Ovary (tissue), 10 donors: ENCODE measurements at places on chromosomes 2 and 18. TPM values are rescaled to one million over a fixed set of nuclear protein-coding genes. Genes with fewer than 3 reads are reported as not detected.

The NAT8 gene
- polyA plus RNA-seq: 0.64 TPM

The SCTR gene
- 0.27 TPM for polyA plus RNA-seq

The ANKRD53 gene
- 2.2 TPM for polyA plus RNA-seq

DNA sequence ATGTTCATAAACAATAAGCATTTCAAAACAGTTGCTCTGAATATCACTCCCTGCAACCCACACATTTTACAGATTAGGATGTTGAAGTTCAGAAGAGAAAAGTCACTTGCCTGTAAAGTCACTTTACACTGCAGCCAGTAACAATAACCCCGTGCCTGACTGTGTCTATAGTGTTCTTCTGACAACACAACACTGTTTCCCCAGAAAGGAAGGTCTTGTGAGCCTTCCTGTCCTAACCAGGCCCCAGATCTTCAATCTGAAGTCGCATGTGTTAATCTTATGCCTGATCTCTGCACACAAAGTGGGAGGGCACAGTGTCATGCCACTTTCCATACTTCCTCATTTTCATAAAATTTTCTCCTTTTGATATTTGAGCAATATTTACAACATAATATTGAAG, 120.2 kb downstream of the FEZ2 start:
- no peaks in the 10 kb centered on the region for H3K27me3 ChIP-seq
- H3K36me3 ChIP-seq: no peaks in the 10 kb centered on the region
- H3K27ac ChIP-seq: no peak overlapping the region
- H3K4me3 ChIP-seq: no peak overlapping the region
- H3K4me1 ChIP-seq: peaks cover 1% of the 10 kb centered on the region

GRCh38 chr2:176175709-176176607, 12.5 kb upstream of the HOXD1 start:
- H3K36me3 ChIP-seq: no peaks in the 10 kb centered on the region
- peak overlapping the region; percentile 82 for H3K27ac ChIP-seq
- H3K4me3 ChIP-seq: no peak overlapping the region
- H3K4me1 ChIP-seq: peaks cover 3% of the 10 kb centered on the region
- H3K27me3 ChIP-seq: no peaks in the 10 kb centered on the region

The EXOC6B gene
- polyA plus RNA-seq: 11.9 TPM

The POTEC gene
- not detected for polyA plus RNA-seq

DNA sequence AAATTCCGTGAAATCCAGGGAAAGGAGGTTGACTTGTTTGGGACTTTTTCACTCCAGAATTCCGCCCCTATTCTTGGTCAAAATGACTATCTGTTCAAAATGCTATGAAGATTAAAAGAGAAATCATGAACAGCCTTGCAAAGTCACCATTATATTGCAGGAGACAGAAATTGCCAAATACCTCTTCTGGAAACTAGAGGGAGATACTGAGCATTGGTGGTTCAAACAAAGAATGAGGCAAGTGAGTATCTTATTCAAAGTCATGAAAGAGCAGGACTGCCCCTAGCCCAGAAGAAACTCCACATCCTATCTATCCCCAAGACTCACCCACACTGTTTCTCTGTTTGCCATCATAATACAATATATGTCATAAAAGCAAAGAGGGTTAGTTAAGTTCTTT, 862.3 kb upstream of the POU3F3 start:
- H3K36me3 ChIP-seq: no peaks in the 10 kb centered on the region
- no peaks in the 10 kb centered on the region for H3K4me1 ChIP-seq

DNA sequence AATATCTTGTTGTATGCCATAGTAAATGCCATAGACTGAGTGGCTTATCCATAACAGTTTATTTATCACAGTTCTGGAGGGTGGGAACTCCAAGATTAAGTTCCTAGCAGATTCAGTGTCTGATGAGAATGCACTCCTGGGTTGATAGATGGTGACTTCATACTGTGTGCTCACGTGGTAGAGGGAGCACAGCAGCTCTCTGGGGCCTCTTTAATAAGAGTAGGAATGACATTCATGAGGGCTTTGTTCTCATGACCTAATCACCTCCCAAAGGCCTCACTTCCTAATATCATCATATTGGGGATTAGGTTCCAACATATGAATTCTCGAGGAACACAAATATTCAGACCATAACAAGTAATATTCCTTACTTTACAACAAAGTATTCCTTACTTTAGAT, 98.1 kb upstream of the SH3BP4 start:
- no peak overlapping the region for H3K27ac ChIP-seq
- H3K36me3 ChIP-seq: no peaks in the 10 kb centered on the region
- H3K4me1 ChIP-seq: no peaks in the 10 kb centered on the region
- no peaks in the 10 kb centered on the region for H3K27me3 ChIP-seq

The ABHD1 gene
- polyA plus RNA-seq: 0.86 TPM

The TUBA4B gene
- 0.34 TPM for polyA plus RNA-seq

The M1AP gene
- 0.72 TPM for polyA plus RNA-seq

- no peaks in the 10 kb centered on the region for H3K27me3 ChIP-seq
- H3K27ac ChIP-seq: no peak overlapping the region
- H3K4me3 ChIP-seq: no peak overlapping the region
- peak; percentile 33 for DNase-seq
- no peaks in the 10 kb centered on the region for H3K4me1 ChIP-seq
Measured at GRCh38 chr2:86078774-86079545, 26.7 kb downstream of the POLR1A start.

The GPR39 gene
- polyA plus RNA-seq: 0.43 TPM

GRCh38 chr2:28224648-28225472, 167.8 kb upstream of the FOSL2 start:
- H3K27me3 ChIP-seq: no peaks in the 10 kb centered on the region

The RTP5 gene
- not detected for polyA plus RNA-seq

DNA sequence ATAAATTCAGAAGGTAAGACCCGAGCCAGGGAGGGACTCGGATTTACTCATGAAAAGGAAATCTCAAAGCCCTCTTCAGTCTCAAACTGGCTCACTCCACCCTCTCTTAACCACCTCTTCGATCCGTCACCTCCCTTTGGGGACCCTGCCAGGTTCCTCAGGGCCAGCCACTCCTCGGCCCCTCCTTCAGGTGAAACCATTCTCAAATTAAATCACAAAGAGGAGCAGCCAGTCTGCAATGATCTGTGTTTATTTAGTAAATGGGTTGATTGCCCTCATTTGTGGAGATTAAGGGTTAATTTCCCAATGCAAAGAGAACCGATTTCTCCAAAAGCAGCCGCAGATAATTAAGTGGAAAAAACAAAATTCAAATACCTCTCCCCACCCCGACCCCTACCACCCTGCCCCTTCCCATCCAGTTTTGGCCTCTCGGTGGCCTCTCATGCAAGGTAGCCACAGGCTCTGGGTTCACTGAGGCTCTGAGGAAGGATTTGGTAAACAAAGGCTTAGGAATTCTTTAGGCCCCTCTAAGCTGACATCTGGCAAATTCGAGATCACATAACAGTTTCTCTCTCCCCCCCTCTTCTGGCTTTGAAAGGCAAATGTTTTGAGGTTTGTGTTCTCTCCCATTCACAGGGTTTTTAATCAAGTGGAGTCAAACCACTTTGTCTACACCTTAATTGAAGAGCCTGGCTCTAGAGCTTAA, 10.3 kb upstream of the FZD7 start:
- no peak overlapping the region for H3K27ac ChIP-seq
- no peaks in the 10 kb centered on the region for H3K36me3 ChIP-seq
- H3K4me1 ChIP-seq: peaks cover 3% of the 10 kb centered on the region
- H3K4me3 ChIP-seq: no peak overlapping the region
- DNase-seq: no peak

The TMEM247 gene
- not detected for polyA plus RNA-seq

The ERICH2 gene
- polyA plus RNA-seq: 2.4 TPM

The HAT1 gene
- 31.4 TPM for polyA plus RNA-seq

GRCh38 chr2:45759310-45759851, 107.9 kb downstream of the PRKCE start:
- H3K4me1 ChIP-seq: peaks cover 4% of the 10 kb centered on the region
- no peaks in the 10 kb centered on the region for H3K36me3 ChIP-seq
- H3K4me3 ChIP-seq: no peak overlapping the region
- no peaks in the 10 kb centered on the region for H3K27me3 ChIP-seq
- H3K27ac ChIP-seq: no peak overlapping the region

The CRYGD gene
- 2.3 TPM for polyA plus RNA-seq

GRCh38 chr18:40980171-40980570, 974.9 kb upstream of the PIK3C3 start:
- DNase-seq: no peak
- H3K4me1 ChIP-seq: no peaks in the 10 kb centered on the region
- H3K27ac ChIP-seq: no peak overlapping the region
- H3K27me3 ChIP-seq: no peaks in the 10 kb centered on the region

GRCh38 chr2:113162173-113162572, 11.6 kb upstream of the PSD4 start:
- peaks cover 2% of the 10 kb centered on the region for H3K4me1 ChIP-seq
- no peaks in the 10 kb centered on the region for H3K36me3 ChIP-seq
- no peak overlapping the region for H3K27ac ChIP-seq
- H3K4me3 ChIP-seq: no peak overlapping the region
